Ascending aorta (tissue), 2 donors: ENCODE measurements at places on chromosomes 16 and 17.
A peak's percentile ranks its signal among the peaks of the same experiment; 100 is the strongest.

DNA sequence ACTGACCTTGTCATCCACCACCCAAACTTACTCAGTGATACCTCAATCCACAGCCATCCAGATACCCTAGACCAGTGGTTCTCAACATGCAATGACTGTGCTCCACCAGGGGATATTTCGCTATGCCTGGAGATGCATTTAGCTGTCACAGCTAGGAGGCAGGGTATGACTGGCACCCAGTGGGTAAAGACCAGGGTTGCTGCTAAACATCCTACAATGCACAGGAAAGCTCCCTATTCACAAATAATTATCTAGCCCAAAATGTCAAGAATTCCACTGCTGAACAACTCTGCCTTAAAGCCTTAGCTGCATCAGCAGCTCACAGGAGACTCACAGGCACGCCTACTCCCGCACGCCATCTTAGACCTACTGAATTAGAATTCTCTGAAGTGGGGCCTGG lies 212.6 kb downstream of the GRIN2A start:
- no peaks in the 10 kb centered on the region for H3K36me3 ChIP-seq
- H3K4me1 ChIP-seq, result no peaks in the 10 kb centered on the region
- no peaks in the 10 kb centered on the region for H3K27me3 ChIP-seq
- no peak overlapping the region for H3K4me3 ChIP-seq
- H3K27ac ChIP-seq, result no peak overlapping the region

DNA sequence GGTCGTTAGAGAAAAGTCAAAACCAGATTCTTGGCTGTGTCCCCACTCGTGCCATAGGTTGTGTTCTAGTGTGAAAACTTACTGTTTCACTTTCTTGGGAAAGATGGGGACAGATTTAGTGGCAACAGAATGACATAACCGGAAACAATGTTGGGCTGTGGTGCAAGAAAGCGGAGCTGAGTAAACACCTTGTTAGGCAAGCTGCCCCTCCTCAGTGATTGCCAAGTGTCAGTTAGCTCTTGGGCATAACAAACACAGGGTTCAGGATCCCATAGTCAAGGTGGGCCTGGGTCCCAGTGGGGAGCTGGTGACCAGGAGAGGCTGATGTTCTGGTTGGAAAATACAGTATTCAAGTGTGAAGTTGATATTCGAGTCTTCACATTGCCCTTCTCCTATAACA lies 15.4 kb downstream of the UBN1 start:
- no peak overlapping the region for H3K27ac ChIP-seq
- no peak overlapping the region for H3K4me3 ChIP-seq
- peaks cover 42% of the 10 kb centered on the region for H3K36me3 ChIP-seq
- no peaks in the 10 kb centered on the region for H3K4me1 ChIP-seq
- no peak for DNase-seq

DNA sequence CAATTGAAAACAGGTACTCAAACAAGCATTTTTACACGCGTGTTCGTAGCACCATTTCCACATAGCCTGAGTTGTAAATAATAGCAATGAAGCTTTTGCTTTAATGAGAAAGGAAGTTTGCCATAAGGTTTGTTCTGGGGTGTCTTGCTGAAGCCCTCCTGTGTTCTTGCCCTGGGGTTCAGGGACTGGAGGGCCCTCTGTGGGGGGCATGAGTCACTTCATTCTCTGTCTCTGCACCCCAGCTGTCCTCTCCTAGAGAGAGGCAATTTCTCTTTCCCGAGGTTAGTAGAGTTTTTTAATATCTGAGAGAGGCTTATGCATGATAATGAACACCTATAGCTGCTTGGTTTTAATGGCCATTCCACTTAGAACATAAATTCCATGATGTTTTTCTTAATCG lies 9.6 kb downstream of the AFMID start:
- no peaks in the 10 kb centered on the region for H3K4me1 ChIP-seq
- no peaks in the 10 kb centered on the region for H3K27me3 ChIP-seq
- no peak overlapping the region for H3K27ac ChIP-seq
- no peak for DNase-seq
- no peak overlapping the region for H3K4me3 ChIP-seq
- peaks cover 11% of the 10 kb centered on the region for H3K36me3 ChIP-seq

DNA sequence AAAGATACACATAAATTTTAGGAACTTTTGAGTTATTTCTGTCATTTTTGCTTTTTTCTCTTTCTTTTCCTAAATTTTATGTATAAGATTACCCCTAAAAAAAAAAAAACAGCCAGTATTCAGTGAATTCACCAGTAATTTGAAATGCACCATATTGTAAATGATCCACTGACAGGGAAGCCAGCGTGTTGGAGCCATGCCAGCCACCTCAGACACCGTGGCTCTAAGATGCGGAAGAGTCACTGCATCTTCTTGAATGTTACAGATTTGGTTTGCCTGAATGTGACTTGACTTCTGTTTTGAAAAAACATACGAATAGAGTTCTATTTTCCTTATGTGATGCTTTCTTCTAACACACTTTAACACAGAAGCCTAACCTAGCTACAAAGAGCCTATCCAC lies 37.4 kb downstream of the CLUAP1 start:
- H3K4me3 ChIP-seq, result no peak overlapping the region
- H3K27me3 ChIP-seq, result no peaks in the 10 kb centered on the region
- H3K4me1 ChIP-seq, result peaks cover 24% of the 10 kb centered on the region

DNA sequence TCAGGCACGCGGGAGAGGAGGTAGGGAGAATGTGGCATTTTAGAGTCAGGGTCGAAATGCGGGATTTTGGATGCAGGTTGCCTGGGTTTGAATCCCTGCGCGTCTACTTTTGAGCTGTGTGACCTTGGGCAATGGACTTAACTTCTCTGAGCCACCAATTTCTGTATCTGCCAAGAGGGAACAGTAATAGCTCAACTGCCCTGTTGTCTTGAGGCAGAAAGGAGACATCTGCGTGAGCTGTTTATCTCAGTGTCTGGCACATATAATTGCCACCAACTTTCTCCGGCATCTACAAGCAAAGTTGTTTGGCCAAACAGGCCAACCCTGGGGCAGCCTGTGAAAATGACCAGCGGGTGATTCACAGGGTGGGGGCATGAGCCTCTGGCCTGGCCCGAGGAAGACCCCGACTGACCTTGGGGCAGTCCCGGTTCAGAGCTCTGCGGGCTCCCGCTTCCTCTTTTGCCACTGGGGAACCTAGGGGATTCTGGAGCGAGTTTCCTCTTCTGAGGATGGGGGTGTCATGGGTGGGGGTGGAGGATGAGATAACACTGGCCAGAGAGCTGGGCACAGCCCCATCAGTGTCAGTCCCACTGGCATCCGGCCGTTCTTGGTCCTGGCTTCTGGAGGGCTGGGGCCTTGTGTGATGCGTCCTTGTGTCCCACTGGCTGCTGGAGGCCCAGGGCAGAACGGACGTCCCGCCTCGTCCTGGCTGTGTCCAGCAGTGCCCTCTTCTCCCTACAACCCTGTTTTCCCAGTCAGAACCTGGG lies 1.3 kb downstream of the SNN start:
- H3K4me3 ChIP-seq, result peak overlapping the region; percentile 95
- no peaks in the 10 kb centered on the region for H3K27me3 ChIP-seq
- H3K36me3 ChIP-seq, result no peaks in the 10 kb centered on the region
- H3K27ac ChIP-seq, result peak overlapping the region; percentile 78
- H3K4me1 ChIP-seq, result peaks cover 15% of the 10 kb centered on the region
